ENCODE measurements at places on chromosomes 13 and 19. TPM values are rescaled to one million over a fixed set of nuclear protein-coding genes. Genes with fewer than 3 reads are reported as not detected.
A peak's percentile ranks its signal among the peaks of the same experiment; 100 is the strongest.

- no peak for DNase-seq
Observed at GRCh38 chr13:97844151-97844550, 109.3 kb upstream of the IPO5 start.

DNA sequence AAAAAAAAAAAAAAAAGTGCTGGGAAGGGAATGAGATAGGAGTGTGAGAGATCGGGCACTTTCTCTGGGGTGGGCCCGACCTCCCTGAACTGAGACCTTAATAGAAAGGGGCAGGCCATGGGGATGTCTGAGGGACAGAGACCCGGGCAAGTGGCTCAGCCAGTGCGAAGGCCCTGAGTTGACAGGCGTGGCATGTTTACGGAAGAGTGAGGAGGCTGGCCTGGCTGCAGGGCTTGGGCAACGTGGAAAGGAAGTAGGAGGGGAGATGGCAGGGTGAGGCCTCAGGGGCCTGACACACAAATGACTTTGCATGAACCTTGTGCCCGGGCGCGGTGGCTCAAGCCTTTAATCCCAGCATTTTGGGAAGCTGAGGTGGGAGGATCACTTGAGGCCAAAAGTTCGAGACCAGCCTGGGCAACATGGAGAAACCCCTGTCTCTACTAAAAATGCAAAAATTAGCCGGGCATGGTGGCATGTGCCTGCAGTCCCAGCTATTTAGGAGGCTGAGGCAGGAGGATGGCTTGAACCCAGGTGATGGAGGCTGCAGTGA, 13.9 kb downstream of the FCHO1 start:
- no peak for DNase-seq

GRCh38 chr19:5703819-5704818, 14.0 kb downstream of the RPL36 start:
- DNase-seq: no peak

GRCh38 chr19:29644210-29644609, 21.1 kb upstream of the PLEKHF1 start:
- DNase-seq: no peak

DNA sequence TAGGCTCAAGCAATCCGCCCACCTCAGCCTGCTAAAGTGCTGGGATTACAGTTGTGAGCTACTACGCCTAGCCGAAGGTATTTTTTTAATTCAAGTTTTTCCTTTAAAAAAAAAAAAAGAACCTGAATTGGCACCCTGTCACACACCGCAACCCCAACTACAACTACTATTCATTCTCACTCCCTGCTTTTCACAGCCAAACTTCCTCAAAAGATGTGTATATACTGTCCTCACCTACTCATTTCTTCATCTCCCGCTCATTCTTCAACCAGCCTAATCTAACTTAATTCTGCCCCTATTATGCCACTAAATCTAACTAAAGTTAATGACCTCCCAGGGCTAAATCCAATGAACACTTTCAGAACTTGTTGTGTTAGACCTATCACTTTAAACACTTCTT, 12.7 kb upstream of the WBP4 start:
- DNase-seq: no peak

HSPB6 gene
- total RNA-seq: not detected

DNA sequence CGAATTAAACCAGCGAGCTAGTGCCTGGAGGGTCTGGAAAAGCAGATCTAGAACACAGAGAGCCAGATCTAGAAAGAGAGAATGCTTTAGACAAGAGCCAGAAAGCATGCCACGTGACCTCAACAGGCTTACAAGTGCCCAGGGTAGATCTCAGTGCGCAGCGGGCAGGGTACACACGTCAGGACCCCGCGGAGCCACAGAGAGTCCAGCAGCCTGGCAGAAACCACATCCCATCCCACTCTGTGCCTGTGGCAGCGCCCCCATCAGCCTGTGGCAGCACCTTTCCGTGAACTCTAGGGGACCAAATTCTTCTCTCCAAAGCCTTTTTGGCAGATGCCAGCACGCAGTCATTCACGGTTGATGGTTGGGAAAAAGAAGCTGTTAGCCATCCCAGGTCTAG, 5.9 kb downstream of the ARHGEF1 start:
- no peak for DNase-seq

DNA sequence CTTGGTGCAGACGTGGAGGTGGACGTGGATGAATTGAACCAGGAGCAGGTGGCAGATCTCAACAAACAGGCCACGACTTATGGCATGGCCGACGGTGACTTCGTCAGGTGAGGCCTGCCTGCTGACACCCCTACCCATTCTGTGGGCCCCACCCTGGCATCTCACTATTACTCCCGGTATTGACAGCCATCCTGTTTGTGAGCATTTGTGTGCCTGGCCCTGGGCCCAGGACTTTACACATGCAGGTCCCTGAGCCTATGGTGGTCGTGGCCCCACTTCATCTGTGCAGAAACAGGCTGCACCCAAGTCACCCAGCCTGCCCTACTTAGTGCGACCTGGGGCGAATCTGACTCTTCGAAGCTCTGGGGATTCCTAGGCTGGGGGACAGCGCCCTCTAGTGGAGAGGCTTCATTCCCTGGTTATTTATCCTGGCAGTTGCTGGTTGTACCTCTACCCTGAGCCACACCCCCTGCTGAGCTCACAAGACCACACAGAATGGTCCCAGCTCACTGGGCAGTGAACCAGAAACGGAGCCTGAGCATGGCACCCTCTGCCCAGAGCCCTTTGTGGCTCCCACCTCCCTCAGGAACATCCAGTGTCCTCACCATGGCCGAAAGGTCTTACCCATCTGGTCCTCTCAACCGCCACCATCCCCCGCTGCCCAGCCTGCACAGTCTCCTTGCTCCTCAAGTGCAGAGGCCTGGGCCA, 16.9 kb downstream of the ZNF296 start:
- DNase-seq: peak; percentile 73

ANGPTL8 gene
- total RNA-seq: not detected

LENG8 gene
- total RNA-seq: 363 TPM

DNA sequence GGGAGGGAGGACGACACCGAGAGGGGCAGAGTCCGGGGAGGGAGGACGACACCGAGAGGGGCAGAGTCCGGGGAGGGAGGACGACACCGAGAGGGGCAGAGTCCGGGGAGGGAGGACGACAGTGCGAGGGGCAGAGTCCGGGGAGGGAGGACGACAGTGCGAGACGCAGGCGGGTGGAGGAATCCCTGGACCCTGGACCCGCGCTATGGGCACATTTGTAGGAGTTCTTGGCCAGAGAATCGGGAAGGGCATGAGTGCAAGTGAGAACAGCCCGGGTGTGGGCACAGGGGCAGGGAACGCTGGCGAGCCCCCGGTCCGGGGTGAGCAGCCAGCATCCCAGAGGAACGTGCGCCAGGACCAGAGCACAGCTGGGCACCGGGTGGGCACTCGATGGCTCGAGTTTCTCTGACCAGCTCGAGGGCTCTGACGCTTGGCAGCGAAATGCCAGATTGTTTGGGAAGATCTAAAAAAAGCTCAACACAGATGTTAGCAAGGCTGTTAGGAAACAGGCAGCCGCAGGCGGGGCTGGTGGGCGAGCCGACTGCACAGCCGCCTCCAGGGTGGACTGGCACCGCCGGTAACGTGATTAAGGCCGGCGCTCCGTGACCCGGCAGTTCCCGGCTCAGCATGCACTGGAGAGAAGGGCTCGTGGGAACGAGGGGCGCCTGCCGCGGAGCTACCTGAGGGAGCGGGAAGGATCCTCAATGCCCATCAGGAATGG, 17.9 kb upstream of the C2CD4C start:
- no peak for DNase-seq

DAZAP1 gene
- total RNA-seq: 177 TPM

- DNase-seq: no peak
Observed at GRCh38 chr19:41300555-41300954, 9.4 kb upstream of the CCDC97 start.

DNA sequence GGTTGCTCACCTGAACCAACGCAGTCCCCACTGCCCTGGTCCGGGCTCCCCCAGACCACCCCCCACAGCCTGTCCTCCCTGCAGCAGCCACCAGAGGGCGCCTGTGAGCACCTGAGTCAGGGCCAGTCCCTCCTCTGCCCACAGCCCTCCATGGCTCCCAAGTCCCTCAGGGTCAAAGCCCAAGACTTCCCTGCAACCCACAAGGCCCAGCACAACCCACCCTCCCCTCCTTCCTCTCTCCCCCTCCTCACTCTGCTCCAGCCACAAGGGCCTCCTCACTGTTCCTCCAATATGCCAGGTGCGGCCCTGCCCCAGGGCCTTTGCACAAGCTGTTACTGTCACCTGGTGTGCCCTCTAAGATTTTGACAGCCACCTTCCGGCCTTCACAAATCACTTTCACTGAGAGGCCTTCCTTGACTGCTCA, 10.9 kb downstream of the GNA15 start:
- DNase-seq: peak; percentile 65

IQCN gene
- total RNA-seq: 15.6 TPM

UNC13A gene
- 0.02 TPM for total RNA-seq

PGLYRP1 gene
- total RNA-seq: not detected

LRG1 gene
- total RNA-seq: 2.0 TPM

- no peak for DNase-seq
Observed at GRCh38 chr19:42150911-42151361, 18.7 kb upstream of the POU2F2 start.

GIPR gene
- 0.69 TPM for total RNA-seq

- DNase-seq: no peak
Observed at GRCh38 chr13:105219651-105220050, 1315.8 kb downstream of the EFNB2 start.

DNA sequence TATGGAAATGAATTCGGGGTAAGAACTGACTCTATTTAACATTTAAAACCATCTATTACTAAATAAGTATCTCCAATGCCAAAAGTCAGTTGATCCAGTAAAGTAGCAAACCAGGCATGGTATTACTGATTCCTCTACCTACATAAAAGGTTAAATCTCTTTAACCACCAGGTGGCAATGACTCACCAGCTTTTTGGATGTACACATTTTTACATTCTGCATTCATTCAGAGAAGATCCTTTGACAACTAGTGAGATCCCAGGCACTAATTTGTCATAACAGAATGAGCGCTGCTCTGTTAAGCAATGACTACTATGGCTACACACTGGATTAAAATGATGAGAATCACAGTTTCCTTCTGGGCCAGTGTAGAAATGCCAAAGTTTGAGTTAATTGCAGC, 329.8 kb upstream of the GPC6 start:
- no peak for DNase-seq

LYPD5 gene
- total RNA-seq: not detected

DNA sequence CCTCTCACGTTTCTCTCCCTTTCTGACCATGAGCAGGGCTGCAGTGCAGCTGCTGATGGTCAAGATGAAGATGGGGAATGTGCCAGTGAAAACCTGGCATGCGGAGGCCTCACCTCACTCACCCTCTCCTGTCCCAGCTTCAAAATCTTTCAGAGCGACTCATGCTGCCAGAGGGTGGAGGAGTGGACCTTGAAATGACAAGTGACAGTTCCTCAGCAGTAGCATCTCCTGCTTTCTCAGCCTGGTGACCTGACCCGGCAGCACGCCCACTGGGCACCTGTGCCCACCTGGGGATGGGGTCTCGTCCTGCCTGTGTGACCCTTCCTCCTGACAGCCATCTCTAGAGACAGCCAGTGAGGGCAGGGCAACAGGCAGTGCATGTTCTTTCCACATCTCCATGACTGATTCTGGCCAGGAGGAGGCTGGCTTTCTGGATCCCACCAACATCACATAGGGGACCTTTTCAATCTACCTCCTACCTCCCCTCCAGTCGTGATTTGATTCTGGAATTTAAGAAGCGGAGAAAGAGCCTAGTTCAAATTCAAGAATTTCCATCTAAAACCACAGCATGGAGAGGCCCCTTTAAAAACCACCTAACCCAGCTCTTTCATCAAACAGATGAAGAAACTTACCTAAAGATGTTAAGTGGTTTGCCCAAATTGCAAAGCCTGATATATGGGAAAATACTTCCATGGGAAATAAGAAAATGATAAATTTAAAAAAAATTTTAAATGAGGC, 45.8 kb downstream of the RFX2 start:
- no peak for DNase-seq

- DNase-seq: no peak
Observed at GRCh38 chr13:99624936-99625540, 123.8 kb downstream of the TM9SF2 start.

CA11 gene
- 9.5 TPM for total RNA-seq

DNA sequence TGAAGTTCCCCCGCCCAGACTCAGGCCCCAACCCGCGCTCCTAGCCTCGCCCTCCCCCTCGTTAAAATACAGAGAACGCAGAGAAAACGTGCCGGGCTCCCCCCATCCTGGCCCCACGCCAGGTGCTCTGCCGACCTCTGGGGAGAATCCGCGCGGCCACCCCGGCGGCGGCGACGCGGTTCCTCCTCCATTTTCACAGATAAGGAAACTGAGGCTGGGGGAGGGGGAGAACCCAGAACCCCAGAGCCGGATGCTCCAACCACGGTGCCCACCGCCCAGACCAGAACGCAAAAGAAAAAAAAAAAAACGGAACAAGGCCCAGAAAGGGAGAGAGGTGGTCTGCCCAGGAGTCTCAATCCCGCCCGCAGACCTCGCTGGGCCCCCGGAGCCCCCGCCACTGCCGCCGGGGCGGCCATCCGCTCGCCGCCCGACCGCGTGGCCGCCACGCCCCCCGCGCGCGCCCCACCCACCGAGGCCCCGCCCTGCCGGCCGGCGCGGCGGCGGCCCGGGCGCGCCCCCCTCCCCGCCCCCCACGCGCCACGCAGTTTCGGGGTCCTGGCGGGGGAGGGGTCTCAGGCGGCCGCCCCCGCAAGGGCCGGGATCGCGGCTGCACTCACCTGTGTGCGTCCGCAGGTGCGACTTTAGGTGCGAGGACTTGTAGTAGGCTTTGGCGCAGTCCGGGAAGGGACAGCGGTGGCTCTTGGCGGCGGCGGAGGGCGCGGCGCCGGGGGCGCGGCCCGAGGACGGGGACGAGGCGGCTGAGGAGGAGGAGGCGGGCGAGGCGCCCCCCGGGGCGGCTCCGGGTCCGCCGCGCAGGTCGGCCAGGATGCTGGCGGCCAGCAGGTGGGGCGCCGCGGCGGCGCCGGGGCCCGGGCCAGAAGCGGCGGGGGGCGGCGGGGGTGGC, 703 bp downstream of the KLF16 start:
- DNase-seq: peak; percentile 71

CILP2 gene
- 0.29 TPM for total RNA-seq

GRCh38 chr13:111183087-111183645, 68.1 kb downstream of the ARHGEF7 start:
- no peak for DNase-seq

ZNF14 gene
- 11.8 TPM for total RNA-seq

Measured in activated B cell treated with CpG ODN at 0.5 μM for 24 hours (primary cell).